ENCODE measurements at places on chromosomes 11 and 22.

GRCh38 chr11:34938611-34939010, 22.2 kb downstream of the PDHX start:
- DNase-seq = no peak

- DNase-seq = no peak
Measured at GRCh38 chr22:46860562-46860961, 98.1 kb downstream of the TBC1D22A start.

DNA sequence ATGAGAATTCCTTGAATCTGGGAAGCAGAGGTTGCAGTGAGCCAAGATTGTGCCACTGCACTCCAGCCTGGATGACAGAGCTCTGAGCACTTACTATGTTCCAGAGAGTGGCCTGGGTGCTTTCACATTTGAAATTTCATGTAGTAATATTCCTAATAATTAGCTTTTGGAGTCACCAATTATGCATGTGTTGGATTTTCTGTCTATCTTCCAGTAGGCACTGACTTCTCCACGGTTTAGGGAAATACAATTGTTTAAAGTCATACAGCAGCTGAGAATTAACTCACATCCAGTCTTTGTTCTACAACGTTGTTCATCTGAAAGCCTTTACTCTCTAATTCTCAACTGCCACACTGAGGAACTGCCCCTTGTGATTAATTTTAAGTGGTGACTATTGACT, 150.2 kb downstream of the CSNK2A3 start:
- DNase-seq = no peak

DNA sequence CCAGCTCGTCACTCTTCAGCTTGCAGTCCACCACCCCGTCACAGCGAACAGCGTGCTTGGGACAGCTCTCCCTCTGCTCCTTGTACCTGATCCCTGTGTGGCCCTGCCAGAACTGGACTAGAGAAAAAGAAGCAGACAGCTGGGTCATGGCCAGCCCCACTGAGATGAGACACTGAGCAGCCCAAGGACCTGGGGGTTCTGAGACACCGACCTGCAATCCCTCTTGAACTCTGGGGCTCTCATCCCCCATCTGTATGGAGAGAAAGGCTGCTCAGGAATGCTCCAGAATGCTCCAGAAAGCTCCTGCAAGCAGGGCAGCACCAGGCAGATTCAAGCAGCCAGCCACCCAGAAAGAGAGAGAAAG, 14.8 kb downstream of the TMPRSS13 start:
- no peak for DNase-seq

GRCh38 chr11:27455667-27456066, 16.9 kb downstream of the LGR4 start:
- DNase-seq = no peak

- no peak for DNase-seq
Measured at GRCh38 chr11:820655-821511, 2.2 kb downstream of the PNPLA2 start.

GRCh38 chr11:1888347-1888753, 3.3 kb downstream of the PRR33 start:
- DNase-seq = no peak

DNA sequence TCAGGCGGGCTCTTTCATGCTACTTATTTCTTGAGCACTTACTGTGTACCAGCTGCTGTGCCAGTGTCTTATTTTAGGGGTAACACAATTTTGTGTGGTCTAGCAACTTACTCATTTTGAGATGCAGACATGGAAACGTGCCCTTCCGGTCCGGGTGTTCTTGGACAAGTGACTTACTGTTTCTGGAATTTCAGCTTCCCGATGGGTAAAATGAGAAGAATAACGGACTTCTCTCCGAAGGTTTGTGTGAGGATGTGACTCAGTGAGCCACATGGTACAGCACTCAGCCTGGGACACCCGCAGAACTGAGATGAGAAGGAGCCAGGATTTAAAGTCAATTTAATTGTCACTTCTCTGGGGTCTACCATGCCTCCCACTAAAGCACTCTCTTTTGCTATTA, 114.5 kb upstream of the SYT13 start:
- DNase-seq = no peak

DNA sequence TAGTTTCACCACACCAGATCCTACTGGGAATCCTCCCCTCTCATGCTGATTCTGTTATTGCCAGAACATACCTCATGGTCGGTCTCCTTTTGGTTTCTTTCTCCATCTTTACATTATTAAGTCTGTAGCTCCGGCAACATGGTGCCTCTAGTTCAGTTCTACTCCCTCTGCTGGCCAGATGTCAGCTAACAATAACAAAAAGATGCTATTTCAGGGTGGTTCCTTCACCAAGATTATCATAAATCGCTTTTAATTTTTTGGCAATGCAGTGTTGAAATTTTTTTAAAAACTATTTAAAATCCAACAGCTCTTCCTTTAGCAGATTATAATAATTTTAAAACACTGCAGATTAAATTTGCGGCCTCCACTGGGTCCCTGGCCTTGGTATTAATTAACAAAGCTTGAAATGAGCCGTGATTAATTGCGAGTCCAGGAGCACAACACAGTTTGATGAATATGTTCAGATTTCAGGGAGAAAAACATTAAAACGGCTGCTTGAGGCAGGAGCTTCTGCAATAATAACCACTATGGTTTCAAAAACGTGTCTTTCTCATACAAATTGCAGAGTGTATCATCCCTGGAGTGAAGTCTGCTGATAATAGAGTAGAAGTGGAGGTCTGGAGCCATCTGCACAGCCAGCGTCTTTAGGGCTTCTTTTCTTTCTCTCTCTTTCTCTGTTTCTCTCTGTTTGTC, 492.9 kb upstream of the KIRREL3 start:
- peak; percentile 45 for DNase-seq

DNA sequence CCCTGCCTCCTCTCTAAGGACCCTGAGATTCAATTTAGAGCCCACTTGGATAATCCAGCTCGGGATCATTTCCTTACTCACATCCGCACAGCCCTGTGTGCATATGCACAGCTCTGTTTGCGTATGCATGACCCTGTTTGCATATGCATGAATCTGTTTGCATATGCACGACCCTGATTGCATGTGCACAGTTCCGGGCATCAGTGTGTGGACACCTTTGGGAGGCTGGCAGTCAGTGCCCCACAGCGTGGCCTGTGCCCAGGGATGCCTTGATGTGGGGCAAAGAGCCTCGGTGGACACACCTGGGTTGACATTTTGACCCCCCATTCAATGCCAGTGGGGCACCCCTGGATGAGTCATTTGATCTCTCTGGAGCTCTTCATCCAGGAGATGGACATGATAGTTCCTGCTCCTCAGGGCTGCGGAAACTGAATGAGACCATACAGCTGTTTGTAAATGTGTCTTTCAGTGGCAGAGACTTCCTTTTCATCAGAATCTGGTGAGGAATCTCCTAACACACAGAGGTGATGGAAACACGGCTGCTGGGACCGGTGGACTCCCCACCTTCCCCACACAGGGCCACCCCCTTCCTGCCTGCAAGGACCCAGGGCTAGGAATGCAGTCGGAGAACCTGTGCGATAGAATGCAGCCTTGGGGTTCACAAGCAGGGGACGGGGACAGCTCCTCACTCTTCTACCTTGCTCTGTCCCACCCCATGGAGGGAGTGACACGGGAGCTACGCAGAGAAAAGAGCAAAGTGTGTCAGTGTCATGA, 41.2 kb downstream of the MYEOV start:
- DNase-seq = no peak

GRCh38 chr22:45640941-45641621, 30.6 kb upstream of the ATXN10 start:
- no peak for DNase-seq

- DNase-seq = peak; percentile 95
Measured at GRCh38 chr11:118910309-118911112, 15.2 kb downstream of the BCL9L start.

- DNase-seq = no peak
Measured at GRCh38 chr11:108734283-108734682, 69.4 kb downstream of the DDX10 start.

- DNase-seq = no peak
Measured at GRCh38 chr22:28229566-28230485, 310.8 kb upstream of the PITPNB start.

DNA sequence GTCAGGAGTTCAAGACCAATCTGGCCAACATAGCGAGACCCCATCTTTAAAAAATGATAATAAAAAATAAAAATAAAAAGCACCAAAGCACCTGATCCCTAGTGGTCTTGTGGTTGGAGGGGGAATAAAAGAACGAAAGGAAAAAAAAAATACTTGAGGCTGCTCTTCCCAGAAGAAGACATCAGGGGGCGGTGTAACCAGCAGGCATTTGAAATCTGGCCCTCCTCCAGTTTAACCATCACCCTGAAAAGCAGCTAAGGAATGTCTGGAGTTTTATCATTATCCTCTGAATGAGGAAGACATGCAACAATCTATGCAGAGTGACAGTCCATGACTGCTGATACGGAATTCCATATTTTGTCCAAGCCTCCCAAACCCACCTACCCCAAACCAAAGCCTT, 5.6 kb upstream of the KCTD17 start:
- DNase-seq = peak; percentile 50

GRCh38 chr11:60699284-60699691, at the start of gene MS4A8:
MS4A8 (plus strand) TSS chr11:60699612; CDS start chr11:60700861, 1,249 bp downstream.
- DNase-seq = no peak

- DNase-seq = no peak
Measured at GRCh38 chr11:128463371-128463829, 124.0 kb downstream of the ETS1 start.

DNA sequence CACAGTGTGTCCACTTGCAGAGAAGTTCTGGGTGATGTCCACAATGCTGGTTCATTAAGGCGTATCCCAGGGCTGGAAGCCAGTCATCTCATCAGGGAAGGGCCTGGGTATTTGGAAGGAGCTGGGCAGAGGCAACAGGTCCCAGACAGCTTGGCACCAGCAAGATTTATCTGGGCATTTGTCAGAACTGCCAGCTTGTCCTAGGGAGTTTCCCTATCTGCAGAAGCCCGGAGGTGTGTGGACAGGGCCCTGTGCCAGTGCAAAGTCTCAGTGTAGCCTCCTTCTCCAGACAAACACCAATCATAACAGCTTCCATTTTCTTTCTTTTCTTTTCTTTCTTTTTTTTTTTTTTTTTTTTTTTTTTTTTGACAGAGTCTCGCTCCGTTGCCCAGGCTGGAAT, 125.3 kb upstream of the TIMP3 start:
- DNase-seq = no peak

- DNase-seq = no peak
Measured at GRCh38 chr11:105734426-105734825, 124.6 kb downstream of the GRIA4 start.

DNA sequence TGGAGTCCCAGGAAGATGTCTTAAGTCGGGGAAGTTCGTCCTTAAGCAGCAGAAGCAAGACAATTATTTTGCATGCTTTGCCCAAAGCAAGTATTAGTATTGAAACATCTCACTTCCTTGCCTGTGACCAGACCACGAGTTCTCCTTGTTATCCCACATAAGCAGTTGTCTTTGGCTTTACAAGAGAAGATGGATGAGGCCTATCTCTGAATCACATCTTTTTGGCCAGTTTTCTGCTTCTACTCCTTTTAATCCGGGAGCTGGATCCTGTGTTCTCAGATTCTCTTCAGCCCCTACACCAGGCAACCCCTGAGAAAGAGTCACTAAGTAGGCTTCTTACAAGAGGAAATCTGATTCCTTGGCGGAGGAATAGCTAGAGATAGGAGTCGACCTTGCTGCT, 2.1 kb downstream of the SYT9 start:
- DNase-seq = peak; percentile 44

- DNase-seq = no peak
Measured at GRCh38 chr11:126704096-126704495, 296.5 kb downstream of the KIRREL3 start.

DNA sequence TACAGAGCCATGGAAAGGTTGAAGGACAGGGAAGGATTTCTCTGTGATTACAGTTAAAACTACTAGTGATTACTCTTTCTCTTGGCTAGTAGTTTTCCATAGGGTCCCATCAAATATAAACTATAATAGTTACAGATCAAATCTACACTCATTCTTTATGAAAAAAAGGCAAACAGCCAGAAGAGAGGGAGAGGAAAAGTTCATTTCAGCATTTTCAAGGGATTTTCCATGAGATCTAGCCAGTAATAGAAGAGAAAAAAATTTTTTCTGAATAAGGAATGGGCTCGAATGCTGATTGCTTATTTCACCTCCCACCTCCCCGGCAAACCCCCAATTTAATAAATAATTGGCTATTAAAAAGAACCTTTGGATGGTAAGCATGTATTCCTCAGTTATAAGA, 74.8 kb upstream of the BLID start:
- no peak for DNase-seq

- DNase-seq = no peak
Measured at GRCh38 chr11:782264-783174, 5.2 kb upstream of the GATD1 start.

GRCh38 chr22:21965762-21966288, 13.2 kb upstream of the PPM1F start:
- no peak for DNase-seq

GRCh38 chr11:944711-945470, 19.2 kb downstream of the AP2A2 start:
- peak; percentile 83 for DNase-seq

GRCh38 chr11:94104734-94105133, 23.9 kb upstream of the PANX1 start:
- DNase-seq = no peak

DNA sequence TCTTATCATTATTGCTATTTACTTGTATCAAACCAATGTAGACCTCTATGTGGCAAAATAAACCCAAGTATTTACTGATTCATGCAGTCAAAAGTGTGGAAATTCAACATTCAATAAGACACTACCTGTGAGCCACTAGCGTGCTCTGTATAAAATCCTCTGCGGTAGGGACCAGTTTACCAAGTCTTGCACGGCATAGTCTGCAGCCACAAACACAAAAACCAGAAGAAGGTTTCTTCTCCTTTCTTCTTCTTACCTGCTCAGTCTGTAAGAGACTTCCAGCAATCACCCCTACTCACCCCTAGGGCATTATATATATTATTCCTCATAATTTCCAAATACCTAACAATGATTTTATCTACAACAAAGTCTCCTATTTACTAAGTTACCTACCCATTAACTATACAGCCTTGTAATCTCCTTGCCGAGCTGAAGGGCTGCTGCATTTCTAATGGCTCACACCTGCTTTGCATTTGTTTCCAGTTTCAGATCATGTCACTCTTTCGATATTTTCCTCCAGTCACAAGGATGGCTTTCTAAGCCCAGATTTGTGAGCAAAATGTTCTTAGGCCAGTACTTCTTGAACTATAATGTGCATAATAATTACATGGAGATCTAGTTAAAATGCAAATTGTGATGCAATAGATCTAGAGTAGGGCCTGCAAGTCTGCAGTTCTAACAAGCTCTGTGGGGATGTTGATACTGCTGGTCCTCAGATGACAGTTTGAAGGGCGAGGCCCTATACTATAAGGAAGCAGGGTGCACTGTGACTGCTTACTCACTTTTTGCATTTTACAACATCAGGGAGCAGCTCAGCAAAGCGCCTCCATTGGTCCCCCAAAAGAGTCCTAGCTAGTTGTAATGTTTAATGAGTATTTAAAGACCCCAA, 191.9 kb upstream of the DDI1 start:
- DNase-seq = no peak

DNA sequence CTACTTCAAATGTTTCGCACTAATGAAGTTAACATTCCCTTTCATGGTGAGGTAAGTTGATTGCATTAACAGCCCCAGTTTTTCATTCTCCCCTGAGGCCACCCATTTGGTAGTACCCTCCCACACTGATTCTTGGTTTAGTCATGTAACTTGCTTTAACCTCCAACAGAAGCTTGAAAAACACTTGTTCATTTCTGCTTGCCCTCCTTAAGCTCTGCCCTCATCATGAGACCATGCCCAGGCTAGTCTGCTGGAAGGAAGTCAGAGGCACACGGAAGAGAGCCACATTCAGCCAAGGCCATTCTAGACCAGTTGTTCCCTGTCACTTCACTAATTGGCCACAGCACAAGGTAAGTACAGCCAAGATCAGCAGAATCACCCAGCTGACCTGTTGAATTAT, 50.7 kb upstream of the CD44 start:
- no peak for DNase-seq

Data from neural progenitor cell (in vitro differentiated cells).